ENCODE measurements at places on chromosomes 11 and 22.

DNA sequence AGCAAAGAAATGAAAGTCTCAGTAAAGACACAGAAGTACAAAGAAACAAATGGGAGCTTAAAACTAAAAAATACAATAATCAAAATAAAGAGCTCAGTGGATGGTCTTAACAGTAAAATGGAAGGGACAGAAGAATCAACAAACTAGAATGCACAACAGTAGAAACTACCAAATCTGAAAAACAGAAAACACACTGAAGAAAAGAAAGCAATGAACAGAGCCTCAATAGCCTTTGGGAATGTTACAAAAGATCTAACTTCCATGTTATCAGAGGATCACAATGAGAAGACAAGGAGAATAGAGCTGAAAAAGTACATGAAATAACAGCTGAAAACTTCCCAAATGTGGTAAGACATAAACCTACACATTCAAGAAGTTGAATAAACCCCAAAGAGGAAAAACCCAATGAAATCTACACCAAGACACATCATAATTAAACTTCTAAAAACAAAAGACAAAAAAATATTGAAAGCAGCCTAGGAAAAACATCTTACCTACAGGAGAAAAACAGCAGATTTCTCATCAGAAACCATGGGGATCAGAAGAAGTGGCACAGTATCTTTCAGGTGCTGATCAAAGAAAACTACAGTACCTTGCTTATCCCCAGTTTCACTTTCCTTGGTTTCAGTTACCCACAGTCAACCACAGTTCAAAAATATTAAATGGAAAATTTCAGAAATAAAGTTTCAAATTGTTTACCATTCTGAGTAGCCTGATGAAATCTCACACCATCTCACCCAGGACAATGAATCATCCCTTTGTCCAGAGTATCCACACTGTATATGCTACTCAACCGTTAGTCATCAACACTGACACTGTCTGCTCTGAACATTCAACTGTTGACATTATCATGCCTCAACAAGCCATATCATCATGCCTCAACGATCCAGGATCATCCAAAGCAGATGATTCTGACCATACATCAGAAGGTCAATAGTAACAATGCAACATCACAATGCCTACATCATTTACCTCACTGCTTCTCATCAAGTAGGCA lies 22.2 kb downstream of the RRAS2 start:
- peak; percentile 93 for DNase-seq

GRCh38 chr11:125356797-125357196 lies 139.3 kb downstream of the FEZ1 start:
- no peak for DNase-seq

DNA sequence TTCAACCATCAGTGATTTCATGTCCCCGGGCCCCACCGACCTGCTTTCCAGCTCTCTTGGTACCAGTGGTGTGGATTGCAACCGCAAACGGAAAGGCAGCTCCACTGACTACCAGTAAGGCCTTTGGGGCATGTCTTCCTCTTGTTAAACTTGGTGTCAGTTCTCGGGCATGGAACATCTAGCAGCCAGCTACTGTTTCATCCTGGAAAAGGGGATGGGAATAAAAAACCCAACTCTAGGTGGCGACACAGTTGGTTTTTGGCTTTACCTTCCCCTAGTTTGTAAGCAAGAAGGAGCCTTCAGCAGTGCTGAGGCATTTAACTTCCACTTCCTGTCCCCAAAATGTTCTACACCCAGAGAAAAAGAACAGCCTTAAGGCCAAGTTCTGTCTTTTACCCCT lies 76.7 kb downstream of the BMAL1 start:
- peak; percentile 36 for DNase-seq

GRCh38 chr22:45640941-45641621 lies 30.6 kb upstream of the ATXN10 start:
- DNase-seq = no peak

GRCh38 chr11:38296211-38296776 lies 1698.3 kb upstream of the RAG2 start:
- no peak for DNase-seq

GRCh38 chr11:74818283-74818946 lies 69.8 kb downstream of the RNF169 start:
- DNase-seq = no peak

DNA sequence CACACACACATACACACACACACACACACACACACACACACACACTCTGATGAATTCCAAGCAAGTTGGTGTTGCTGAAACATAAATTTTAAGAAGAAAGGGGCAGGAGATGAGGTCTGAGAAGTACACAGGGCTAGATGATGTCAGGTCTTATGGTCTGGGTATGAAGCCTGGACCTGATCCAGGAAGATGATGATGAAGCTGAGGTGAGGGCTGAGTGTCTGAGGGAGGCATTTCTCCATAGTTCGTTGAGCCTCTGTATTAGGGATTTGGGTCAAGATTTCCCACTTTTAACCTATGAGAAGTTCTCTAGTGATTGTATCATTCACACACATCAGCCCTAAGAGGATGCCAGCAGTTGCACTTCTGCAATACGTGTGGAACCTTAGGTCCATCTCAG lies 32.6 kb downstream of the KREMEN1 start:
- DNase-seq = peak; percentile 25

DNA sequence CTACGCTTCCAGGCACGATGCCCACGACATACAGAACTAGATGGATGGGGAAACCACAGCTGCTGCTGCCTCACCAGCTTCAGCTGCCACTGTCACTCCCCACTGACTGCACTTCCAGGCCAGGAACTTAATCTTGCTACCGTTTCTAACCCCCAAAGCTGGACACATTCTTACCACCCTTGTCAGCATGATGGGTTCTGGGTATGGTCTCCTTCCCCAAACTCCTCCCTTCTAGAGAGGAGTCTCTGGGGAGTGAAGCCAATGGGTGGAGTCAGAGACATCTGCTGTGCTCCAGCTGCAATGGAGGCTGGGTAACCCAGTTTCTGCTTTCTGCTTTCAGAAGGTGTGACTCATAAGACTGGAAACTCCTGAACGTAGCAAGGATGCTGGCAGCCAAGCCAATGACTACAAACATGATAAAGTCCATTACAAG lies 87.0 kb upstream of the THY1 start:
- peak; percentile 86 for DNase-seq

- no peak for DNase-seq
Measured at GRCh38 chr11:6746086-6746618, 25.6 kb downstream of the OR2AG2 start.

DNA sequence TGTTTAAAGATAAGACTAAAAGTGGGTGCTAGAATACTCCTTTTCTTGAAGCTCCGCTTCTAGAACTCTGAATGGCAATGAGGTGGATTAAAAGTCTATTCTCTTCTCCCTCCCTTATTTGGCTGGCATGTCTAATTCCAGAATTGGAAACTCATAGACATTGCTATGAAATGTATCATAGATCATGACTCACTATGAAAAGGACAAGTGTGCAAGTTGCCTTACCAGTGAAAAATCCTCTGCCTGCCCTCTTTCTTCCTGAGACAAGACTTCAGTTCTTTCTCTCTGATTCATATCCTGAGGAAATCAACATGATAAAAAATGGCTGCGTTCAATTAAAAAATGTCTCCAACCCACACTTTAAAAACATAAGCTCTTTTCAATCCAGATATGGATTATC lies 73.2 kb upstream of the BLID start:
- DNase-seq = peak; percentile 94

- no peak for DNase-seq
Measured at GRCh38 chr11:102393272-102393730, 46.3 kb downstream of the BIRC2 start.

GRCh38 chr11:71381781-71382505 lies 66.2 kb downstream of the DHCR7 start:
- peak; percentile 20 for DNase-seq

DNA sequence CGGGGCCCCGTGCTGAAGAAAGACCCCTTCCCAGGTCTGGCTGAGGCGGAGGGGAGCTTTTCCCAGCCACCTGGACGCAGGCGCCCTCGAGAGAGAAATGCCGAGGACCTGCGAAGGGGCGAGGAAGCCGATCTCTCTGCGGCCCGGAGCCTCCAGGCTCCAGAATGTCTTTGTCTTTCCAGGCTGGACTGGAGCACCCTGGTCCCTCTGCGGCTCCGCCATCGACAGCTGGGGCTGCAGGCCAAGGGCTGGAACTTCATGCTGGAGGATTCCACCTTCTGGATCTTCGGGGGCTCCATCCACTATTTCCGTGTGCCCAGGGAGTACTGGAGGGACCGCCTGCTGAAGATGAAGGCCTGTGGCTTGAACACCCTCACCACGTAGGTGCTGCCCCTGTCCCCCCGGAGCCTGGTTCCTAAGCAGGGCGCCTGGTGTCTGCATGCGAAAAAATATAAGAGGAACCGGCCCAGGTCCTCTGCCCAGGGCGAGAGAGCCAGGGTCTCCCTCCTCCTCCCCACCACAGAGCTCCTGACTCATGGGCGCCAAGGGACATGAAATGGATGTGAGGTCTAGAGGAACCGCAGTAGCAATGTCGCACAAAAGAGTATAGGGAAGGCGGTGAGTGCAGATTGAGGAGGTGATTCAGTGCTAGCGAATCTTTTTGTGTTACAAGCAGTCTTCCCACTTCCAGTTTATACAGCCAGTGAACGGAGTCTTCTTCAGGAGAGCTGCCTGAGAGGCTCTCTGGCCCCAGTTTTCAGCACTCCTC lies 11.0 kb downstream of the GLB1L2 start:
- DNase-seq = no peak

DNA sequence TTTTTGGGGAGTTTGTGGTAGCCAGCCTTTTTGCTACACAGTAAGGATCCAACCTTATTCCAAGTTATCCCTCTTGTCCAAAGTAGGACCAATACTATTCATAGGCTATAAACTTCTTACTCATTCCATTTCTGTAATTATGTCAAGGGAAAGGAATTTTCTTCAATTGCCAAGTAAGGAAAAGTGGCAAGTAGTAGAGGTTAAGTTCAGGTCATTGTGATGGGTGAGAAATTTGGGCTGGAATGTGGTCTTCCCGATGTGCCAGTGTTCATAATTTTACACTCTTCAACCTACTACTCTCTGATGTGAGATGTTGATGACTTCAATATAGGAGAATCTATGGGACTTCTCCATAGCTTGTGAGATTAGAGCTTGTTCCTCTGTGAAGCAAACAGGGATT lies 648.8 kb downstream of the METTL15 start:
- DNase-seq = peak; percentile 96

DNA sequence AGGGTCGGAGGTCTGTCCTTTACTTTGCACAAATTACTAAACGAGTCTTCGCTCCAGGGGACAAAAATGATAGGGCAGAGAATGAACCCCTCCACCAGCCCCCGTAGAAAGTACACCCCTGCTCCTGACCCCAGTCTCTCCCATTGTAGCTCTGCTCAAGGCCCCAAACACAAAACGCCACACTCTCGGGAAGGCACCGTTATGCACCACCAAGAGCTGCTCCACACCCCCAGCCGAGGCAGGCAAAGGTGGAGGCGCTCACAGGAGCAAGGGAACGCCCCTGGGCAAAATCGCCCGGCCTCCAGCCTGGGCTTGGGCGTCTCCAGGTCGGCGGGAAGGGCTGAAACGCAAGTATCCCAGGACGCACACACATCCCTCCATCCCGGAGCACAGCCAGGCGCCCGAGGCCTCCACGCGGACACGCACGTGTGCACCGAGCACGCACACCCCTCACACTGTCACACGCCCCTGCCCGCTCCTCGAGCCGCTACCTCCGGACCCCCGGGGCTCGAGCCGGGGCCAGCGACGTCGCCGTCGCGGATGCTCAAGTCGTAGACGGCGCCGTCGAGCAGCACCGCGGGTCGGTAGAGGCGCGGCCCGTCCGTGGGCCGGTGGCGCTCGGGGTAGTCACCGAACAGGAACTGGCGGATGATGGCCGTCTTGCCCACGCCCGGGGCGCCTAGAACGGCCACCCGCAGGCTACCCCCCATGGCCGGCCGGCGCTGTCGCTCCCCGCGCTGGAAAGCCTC lies 786 bp downstream of the RASL10A start:
- no peak for DNase-seq

GRCh38 chr11:116963813-116964212 lies 126.4 kb upstream of the APOA1 start:
- peak; percentile 77 for DNase-seq
